CD8-positive, alpha-beta T cell (primary cell): ENCODE measurements at places on chromosomes 5 and 9.

DNA sequence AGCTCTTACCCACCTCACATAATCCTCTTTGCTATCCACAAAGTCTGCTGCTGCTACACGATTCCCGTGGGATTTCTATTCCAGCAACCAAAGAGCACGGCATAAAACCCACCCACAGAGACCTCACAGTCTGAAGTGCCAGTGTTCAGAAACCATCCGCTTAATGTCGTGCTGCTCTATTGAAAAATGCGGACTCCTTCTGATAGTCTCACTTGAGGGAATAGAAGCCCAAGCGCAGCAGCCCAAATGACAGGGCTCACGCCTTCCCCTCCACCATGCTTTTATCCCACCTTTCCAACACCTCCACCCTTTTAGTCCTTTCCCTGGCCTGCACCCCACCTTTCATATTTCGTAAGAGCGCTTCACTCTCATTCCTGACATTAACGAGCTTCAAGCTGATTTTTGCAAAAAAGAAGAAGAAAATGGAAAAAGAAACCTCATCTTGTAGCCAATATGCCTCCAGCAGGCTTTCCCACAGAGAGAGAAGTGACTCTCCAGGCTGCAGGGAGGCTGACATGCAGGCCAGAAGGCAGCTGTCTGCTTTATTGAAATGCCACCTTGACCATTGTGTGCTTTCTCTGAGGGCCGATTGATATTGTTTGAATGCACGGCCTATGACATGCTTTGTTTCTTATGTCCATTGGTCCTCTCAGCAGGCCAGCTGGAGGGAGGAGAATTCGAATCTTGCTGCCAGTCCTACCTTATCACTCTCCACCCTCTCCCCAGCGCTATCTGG lies 70.6 kb upstream of the PCSK1 start:
- DNase-seq, result no peak

DNA sequence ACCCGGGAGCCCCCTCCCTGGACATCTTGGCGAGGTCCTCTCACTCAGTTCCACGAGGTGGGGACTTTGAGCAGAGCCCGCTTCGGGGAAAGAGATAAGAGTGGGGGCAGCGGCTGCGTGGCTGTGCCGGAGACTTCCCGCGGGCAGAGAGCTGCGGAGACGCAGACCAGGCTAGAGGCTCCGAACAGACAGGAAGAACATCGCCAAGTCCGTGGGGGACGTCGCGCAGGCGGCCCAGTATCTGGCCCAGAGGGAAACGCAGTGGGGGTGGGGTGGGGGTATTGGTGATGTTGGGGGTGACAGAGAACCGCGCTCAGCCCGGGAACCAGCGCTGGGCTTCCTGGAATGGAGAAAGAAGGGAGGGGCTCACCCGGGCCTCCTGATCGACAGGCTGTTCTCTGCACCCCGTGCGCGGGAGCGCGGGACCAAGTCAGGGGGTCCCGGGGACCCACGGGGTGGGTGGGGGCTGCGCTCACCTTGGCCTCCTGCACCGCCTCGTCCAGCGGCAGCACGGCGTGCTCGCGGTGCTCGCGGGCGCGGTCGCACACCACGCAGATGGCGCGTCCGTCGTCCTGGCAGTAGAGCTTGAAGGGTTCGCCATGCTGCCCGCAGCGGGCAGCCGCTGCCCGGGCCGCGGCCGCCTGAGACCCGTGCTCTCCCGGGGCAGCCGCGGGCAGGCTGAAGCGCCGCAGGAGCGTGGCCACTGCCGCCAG lies 727 bp downstream of the TRIM7 start:
- DNase-seq, result peak; percentile 59

GRCh38 chr5:94473936-94474335 lies 144.5 kb downstream of the KIAA0825 start:
- DNase-seq, result no peak

DNA sequence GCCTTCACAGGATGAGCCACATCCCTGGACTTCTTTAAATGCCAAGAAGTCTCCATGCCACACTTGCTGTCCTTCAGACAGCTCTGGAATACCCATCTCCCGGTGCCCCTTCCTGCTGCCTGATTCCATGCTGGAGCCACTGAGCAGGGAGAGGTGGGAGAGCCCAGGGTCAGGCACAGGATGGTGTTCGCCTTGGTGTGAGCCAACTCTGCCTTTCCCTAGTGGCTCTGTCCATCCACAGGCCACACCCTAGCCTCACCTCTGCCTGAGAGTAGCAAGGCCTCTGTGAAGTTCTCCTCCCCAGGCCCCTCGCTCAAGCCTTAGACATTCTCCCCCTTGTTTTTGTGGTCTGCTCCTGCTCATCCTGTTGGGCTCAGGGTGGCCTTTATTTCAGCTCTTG lies 54.2 kb upstream of the ANGPTL2 start:
- peak; percentile 5 for DNase-seq

DNA sequence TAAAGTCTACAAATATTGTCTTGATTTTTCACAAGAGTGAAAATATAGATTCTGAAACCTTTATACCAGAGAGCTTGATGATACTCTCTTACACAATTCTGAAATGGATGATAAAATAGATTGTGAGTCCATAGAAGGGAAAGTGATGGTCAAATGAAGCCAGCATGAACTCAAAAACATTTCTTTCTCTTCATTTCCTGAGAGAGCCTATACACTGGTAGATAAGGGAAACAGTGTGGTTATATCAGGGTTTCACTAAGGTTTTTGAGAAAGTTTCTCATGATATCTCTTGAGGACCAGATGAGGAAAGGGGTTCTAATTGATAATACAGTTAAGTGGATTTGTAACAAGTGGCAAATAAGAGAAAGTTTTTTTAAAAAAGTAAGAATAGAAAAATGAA lies 254.1 kb downstream of the PJA2 start:
- DNase-seq, result no peak

DNA sequence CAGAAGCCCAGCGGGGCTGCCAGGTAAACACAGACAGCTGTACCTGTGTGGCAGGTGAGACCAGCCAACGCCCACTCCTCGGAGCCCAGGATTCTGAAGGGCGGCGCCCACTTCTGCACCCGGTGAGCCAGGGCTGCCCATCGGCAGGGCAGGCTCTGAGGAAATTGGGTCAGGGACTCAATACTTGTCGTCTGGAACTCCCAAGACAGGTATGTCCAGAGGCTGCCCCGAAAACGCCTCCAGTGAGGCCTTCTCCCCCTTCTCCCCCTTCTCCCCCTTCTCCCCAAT lies 19.8 kb downstream of the GLT6D1 start:
- DNase-seq, result no peak

DNA sequence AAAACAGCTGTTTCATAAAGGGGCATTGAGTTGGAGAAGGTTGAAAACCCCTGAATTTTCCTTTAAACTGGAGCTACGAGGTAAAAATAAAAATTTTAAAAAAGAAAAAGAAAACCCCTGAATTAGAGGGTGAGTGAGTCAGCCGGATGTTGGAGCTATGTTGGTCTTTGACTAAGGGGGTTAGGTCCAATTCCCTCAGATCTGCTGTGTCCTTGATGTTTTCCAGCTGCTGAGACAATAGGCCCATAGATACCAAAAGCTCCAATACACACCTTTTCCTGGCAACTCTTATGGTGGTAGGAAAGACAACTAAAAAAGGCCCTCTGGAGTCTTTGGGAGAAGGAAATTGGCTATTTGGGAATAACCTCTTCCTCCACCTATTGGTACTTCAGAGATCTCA lies 79.4 kb upstream of the SAP30L start:
- DNase-seq, result no peak

GRCh38 chr9:93566408-93567270 lies 9.7 kb upstream of the PHF2 start:
- DNase-seq, result peak; percentile 99

DNA sequence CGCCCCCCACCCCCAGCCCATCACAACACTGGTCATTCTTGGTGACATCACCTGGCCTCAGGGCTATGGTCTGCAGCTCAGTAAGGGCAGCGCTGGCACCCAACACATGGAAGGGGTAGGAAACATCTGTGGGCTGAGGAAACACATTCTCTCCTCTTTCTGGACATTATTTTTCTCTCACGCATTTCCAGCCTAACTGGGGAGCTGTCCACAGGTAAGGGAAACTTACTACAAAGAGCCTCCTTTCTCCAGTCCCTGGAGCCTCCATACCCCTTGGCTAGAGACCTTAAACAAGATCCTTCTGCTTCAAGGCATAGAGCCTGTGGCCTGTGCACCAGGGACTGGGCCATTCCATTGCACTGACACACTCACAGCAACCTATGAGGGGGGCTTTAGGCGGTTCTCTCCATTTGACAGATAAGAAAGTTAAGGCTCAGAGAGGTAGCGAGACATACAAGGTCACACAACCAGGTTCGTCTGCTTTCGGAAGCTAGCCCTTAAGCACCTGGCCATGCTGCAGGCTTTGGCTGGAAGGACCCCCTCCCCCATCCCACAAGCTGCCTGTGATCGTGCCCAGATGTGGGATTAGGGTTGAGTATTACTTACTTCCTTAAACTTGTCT lies 40.7 kb downstream of the CXXC5 start:
- DNase-seq, result no peak
